ENCODE measurements at places on chromosomes 3 and 15.

GRCh38 chr3:193812078-193812725, 219.2 kb downstream of the OPA1 start:
- no peak for DNase-seq

DNA sequence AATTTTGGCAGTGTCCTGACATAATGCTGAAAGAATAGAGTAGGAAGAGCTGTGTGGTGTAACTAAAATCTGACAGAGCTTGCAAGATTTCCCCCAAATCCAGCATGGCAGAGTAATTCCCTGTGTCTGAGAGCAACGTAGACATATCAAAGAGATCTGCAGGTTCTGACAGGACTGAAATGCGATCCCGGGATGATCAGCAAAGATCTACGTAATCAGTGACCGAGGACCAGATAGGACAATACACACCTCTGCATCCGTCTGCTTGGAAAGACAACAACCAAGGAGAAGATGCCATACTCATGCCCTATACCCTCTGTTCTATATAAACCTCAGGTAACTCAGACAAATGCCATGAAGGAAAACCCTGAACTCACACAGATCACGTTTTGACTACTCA, 26.6 kb upstream of the SYNPR start:
- no peak for DNase-seq

DNA sequence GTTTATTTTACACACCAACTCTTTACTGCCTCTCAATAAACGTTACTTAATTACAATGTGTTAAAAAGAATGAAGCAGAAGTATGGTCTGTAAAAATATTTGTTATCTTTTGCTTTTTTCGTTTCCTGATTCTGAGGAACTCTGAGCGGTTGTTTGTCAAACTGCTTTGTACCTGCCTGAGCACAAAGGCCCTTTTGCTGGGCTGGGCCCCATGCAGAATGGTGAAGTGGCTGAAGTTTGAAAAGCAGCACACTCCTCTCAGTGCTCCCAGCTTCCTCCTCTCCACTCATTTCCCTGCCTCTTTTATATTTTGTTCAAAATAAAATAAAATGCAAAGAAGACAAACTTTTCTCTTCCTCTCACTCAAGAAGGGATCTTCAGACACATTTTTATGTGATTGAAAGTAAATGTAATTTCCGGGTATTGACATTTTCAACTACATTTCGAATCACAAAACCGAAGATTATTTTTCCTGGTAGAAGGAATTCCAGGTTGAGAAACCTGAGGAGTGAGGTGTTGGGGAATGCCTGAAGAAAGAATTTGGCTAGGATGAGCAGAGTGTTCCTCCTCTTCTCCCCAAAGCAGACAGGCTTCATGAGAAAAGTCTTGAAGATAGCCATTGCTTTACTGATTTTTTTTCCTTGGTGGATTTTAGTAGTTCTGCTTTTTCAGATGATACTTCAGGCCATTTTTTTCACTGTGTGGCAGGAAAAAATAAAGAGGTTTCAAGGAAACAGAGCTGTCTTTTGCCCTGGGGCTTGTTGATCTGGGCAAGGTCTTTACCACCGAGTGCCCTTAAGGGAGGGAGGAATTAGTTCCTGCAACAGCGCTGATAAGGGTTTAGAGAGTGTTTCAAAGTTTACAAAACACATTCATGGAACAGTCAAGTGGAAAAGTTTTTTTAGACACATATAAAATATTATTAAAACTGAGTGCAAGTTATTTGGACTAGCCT, 229.8 kb downstream of the NFKBIZ start:
- DNase-seq: no peak

GRCh38 chr3:190224456-190224855, 97.8 kb downstream of the CLDN1 start:
- no peak for DNase-seq

DNA sequence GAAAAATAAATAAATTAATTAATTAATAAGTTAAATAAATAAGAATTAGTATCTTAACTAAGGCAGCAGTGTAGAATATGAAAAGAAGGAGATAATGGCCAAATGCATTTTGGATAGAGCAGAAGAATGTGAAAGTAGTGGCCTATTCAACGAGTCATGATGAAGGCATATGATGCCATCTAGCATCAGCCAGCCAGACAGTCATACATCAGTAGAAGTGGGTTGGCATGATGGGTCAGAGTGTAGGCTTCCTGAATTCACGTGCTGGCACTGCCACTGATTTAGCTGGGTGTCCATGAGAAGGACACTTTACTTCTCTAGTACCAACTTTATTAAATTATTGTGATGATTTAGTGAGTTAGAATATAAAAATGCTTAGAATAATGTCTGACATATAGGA, 256.1 kb upstream of the ARPP21 start:
- DNase-seq: no peak

Data from GM13977 (cell line).